ENCODE measurements at places on chromosomes 11 and 22. TPM values are rescaled to one million over a fixed set of nuclear protein-coding genes. Genes with fewer than 3 reads are reported as not detected.

DNA sequence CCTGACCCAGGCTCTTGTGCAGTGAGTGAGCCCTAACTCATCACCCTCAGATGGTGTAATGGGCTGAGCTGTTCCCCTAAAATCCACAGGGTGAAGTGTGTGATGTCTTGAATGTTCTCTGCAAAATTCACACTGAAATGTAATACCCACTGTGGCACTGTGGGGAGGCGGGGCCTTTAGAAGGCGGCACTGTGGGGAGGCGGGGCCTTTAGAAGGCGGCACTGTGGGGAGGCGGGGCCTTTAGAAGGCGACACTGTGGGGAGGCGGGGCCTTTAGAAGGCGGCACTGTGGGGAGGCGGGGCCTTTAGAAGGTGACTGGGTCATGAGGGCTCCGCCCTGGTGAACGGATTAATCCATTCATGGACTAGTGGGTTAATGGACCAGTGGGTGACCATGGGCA lies 33.0 kb downstream of the CHID1 start:
- no peak for DNase-seq

- DNase-seq = peak; percentile 48
Observed at GRCh38 chr11:32090545-32091370, at the start of gene RCN1. Gene RCN1, plus strand, starts transcription at chr11:32091074. Its CDS starts 123 bp downstream, at chr11:32091197.

DNA sequence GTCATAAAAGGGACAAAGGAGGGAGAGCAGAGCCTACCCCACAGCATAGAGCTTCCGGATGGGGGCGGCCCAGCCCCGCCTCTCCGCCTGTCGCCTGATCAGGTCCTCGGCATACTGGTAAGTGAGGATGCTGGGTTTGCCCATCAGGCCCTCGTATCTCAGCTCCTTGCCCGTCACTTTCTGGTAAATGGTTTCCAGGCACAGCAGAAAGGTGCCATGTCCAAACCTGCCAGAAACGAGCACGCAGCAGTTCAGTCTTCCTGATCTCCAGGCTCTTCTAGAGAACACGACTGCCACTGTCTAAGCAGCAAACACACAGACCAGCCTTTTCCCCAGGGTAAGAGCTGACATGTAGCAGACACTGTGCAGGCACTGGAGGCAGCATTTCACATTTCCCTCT lies 17.4 kb upstream of the TMEM121B start:
- no peak for DNase-seq

Gene CD82
- 46.0 TPM for total RNA-seq

GRCh38 chr11:116958246-116958645 lies 120.8 kb upstream of the APOA1 start:
- DNase-seq = no peak

DNA sequence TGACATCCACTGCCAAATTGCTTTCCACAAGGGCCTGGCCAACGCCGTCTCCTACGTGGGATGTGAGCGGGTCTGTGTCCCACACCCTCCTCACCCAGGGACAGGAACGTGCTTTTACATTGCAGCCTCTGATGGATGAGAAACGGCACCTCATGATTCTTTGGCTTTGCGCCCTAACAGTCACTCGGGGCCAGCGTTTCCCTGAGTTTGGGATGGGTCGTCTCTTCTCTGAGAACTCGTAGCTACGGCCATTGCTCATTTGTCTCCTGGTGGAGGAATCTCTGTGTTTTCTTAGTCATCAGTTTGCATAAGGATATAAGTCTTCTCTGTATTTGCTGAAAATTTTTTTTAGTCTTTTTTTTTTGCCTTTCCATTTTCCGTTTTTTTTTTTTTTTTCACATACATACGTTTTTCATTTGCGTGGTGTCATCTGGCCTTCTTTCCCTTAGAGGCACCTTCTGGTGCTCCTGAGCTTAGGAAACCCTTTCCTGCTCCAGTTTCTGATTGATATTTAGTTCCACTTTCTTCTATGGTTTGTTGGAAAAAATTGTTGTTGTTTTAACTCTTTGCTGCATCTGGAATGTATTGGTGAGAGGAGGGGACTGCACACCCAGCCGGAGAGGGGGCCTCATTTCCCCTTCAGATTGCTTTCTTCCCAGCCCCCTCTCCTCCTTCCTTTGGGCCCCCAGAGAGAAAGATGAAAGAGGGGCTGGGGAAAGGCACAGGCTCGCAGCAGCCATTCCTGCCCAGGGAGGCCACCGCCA lies 12.0 kb downstream of the TNNT3 start:
- DNase-seq = no peak

Gene CHRM1
- not detected for total RNA-seq

- peak; percentile 69 for DNase-seq
Observed at GRCh38 chr11:82867495-82868082, 32.6 kb downstream of the PRCP start.

DNA sequence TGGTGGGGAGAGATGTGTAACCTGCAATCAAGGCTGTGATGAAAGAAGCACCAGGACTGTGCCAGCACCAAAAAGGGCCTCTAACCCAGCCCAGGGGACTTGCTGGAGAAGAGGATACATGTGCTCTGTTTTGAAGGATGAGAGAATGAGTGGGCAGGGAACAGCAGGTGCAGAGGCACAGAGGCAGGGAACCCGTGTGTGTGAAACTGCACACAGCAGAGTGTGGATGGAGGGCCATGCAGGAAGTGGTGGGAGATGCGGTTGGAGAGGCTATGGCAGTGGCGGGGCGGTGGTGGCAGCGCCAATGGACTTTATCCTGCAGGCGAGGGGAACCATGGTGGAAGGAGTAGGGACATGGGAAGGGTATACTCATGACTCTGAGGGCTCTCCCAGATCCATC lies 25.2 kb upstream of the LRRC32 start:
- no peak for DNase-seq

- no peak for DNase-seq
Observed at GRCh38 chr11:64288353-64288750, 2.7 kb downstream of the GPR137 start.

Gene UCP2
- total RNA-seq = 36.8 TPM
